ENCODE measurements at places on chromosomes 2 and 18.
A peak's percentile ranks its signal among the peaks of the same experiment; 100 is the strongest.

- no peak for DNase-seq
Measured at GRCh38 chr2:41294331-41294730, 753.5 kb upstream of the PKDCC start.

GRCh38 chr2:162244541-162245031 is 1.3 kb upstream of the FAP start:
- peak; percentile 52 for DNase-seq

DNA sequence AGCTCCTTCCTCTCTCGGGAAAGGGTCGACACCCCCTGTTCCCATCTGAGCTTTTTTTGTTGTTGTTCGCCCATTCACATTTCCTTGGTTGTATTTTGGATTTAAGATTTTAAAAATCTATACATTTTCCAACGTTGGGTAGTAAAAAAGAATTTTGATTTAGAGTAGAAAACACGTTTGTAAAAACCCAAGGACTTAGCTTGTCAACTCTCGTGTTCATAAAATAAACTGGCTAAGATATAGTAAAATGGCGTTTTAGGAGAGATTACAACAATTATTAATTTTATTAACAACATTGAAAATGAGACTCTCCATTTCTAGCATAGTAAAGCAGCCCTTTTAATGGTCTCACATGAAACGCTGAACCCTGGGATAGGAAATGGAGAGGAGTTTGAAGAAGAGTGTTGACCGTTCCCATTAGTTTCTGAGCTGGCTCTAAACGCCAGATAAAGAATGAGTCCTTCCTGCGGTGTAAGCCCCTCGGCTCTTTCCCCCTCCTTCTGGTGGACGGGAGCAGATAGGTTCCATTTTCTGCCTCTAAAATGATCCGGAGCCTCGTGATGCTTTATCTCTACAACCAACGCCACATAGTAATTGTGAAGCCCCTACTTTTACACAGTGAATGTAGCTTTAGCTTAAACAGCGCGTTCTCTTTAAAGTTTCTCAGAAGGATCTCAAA is 24.0 kb upstream of the ZNF516 start:
- DNase-seq, result no peak

GRCh38 chr2:30522421-30522820 is 75.4 kb downstream of the LCLAT1 start:
- no peak for DNase-seq

- DNase-seq, result no peak
Measured at GRCh38 chr2:230669386-230669950, 43.2 kb upstream of the CAB39 start.

DNA sequence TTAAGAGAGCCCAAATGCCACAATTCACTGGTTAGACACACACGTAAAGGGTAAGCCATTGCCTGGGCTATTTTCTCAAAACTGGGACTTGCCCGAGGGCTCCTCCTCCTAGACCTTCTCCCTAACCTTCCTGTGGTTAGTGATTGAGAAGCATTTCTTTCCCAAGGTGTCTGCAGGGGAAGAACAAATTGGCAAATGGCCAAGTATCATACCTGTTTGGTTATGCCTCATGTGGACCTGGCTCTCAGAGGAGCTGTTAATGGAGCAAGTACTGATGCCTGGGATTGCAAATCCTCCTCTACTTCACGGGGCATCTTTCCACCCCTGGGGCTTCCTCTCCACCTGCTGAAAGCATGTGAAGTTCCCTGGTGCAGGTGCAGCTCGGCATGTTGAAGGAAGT is 187.5 kb upstream of the CYRIA start:
- DNase-seq, result no peak

- no peak for DNase-seq
Measured at GRCh38 chr2:203960811-203961210, 24.2 kb downstream of the ICOS start.

- DNase-seq, result no peak
Measured at GRCh38 chr2:177669625-177670330, 277.2 kb downstream of the AGPS start.

DNA sequence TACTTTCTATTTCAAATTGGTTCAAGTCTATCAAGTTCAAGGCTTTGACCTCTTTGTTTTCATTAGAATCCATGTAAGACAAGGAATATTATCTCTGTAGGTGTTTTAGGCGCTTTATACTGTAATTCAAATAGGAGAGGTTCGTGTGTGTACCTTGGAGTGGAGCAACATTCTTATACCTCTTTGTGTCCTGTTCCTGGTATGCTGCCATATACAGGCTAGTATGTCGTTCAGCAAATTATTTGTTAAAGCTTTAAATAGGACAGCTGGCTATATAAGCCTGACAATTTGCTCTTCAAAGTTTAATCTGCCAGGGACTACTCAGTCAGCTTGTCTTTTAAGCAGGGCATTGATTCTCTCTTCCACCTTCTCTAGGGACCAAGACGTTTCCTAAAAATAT is 31.1 kb upstream of the SPAG16 start:
- no peak for DNase-seq

- no peak for DNase-seq
Measured at GRCh38 chr2:37633845-37634244, 37.6 kb downstream of the CDC42EP3 start.

GRCh38 chr2:138829326-138829919 is 49.2 kb upstream of the NXPH2 start:
- no peak for DNase-seq

DNA sequence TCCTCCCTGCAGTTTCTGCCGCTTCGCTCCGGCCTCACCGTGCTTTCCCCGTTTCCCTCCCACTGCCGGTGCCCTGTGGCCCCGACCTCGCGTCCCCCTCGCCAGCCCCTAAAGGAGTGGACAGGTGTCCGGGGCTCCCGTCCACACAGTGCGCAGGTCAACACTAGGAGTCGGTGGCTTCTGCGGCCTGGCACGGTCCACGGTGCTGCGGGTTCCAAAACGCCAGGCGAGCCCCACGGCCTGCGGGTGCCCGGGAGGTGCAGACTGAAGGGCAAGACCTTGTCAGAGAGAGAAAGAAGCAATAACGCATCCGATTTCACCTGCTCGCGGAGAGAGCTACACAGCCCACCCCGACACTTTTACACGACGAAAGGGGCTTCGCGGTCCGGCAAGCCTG is 588.7 kb upstream of the SALL3 start:
- DNase-seq, result no peak

DNA sequence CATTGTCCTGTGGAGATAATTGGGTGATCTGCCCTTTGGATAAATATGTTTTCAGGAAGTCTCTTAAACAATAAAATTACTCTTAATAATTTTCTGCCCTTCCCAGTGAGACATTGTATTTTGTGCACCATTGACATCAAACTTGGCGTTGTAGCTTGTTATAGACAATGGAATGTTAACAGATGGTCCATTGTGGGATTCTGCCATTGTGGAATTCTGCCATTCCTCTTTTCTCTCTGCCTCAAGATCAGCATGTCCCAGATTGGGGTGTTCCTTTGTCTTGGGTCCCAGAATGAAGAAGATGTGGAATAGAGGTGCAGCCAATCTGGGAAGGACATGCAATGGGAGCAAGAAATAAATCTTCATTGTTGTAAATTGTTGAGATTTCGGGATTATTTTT is 15.1 kb upstream of the LDAH start:
- no peak for DNase-seq

GRCh38 chr2:24618680-24619079 is 127.6 kb downstream of the NCOA1 start:
- no peak for DNase-seq

DNA sequence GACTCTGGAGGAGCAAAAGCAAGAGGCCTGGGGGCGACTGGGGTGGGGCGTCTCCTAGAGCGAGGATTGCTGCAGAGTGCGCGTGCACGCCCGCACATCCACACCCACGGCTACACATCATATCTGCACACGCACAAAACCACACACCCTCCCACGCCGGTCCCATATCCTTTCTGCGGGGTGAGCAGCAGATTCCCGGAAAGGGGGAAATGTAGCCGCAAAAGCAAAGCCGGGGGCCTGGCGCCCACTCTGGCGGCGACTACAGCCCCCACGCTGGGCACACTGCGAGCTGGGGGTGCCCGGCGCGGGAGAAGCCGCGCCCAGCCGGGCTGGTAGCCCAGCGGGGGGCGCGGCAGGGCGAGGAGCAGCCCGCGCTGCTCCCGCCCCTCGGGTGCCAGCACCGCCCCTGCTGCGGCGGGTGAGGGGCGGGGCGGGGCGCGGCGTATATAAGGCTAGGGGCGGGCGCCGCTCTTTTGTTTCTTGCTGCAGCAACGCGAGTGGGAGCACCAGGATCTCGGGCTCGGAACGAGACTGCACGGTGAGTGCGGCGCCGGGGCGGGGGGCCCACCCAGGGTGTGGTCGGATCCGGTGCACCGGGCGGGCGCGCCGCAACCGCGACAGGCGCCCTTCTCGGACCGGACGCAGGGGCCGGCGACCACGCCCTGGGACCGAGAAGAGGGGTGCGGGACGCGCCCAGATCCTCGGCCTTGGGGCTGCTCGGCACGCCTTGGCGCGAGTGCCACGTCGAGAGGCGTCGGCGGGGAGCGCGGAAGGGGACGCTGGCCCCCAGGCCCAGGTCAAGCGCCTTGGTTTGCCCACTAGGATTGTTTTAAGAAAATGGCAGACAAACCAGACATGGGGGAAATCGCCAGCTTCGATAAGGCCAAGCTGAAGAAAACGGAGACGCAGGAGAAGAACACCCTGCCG is at the start of gene TMSB10:
TSS of gene TMSB10 (plus strand) at position 476 of the 927 bp plus-strand sequence.
- DNase-seq, result peak; percentile 88

GRCh38 chr2:10688921-10689807 is 611 bp downstream of the NOL10 start:
- no peak for DNase-seq

DNA sequence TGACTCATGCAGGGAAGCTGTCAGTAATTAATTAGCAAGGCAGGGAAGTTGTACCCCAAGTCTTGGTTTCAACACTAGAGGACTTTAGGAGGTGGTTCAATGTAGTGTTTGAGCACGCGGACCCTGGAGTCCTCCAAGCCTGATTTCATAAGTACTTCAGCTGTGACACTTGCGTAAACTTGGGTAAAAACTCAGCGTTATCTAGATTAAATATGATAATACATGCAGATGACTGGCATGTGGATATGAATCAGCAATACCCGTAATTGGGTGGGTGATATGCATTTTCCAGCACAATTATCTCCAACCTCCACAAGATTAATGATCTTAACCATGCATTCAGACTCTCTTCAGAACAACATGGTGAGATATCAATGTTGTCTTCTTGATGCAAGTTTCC is 5.2 kb downstream of the UGT1A7 start:
- DNase-seq, result no peak

Data from uterus (tissue), 4 donors.